Left colon (tissue), 2 donors: ENCODE measurements at places on chromosomes 4 and X.

DNA sequence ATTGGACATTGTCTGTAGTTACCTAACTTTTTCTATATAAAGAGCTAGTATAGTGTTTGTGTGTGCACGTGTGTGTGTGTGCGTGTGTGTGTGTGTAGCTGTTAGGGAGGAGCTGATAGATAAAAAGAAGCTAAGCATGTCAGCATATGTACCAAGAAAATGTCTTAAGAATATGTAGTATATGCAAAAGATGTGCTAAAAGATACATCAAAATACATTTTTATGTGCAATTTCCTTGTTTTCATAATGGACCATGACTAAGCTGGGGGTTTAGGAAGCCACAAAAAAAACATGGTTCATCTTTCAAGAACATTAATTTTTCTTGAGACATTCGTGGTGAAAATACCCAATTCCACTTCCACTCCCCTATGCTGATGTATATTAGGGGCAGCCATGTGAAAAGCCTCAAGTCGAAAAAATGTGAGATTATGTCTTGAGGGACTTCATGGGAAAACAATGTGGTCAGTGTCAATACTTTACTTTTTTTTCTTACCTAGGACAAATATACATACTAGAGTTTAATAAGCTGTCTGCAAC is 1599.7 kb downstream of the ARAP2 start:
- DNase-seq: no peak

- DNase-seq: no peak
These were observed 56.6 kb downstream of the TLL1 start for GRCh38 chr4:165929662-165930061.

DNA sequence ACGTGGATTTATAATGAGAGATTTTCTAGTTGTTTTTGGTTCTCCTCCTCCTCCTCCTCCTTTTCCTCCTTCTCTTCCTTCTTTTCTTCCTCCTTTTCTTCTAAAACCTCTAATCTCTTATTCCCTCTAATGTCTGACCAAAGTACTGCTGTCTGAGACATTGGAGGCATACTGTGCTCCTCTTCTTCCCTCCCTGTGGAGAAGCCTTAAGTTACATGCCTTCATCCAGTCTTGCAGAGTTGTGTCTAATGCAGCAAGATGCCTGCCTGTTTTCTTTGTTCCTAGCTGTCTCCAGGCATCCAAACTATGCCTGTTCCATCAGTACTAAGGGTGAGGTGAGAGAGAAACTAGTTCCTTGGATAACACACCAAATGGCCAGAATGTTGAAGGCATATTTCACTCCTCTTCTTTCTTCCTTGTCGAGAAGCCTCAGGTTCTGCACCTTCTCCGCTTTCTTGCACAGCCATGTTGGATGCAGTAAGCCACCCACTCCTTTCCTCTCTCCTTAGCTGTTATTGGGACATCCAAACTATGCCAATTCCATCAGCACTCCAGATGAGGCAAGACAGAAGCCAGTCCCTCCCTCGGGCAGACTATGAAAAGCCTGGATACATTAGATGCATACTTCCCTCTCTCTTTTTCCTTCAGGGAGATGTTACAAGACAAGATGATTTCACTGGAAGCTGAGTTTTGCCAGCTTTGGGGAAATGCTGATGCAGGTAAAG is 285.7 kb upstream of the TRAM1L1 start:
- no peak for DNase-seq

- no peak for DNase-seq
These were observed 12.5 kb downstream of the SH2D1A start for GRCh38 chrX:124358800-124359383.

- DNase-seq: no peak
These were observed 138.4 kb upstream of the HCCS start for GRCh38 chrX:10972706-10973105.

DNA sequence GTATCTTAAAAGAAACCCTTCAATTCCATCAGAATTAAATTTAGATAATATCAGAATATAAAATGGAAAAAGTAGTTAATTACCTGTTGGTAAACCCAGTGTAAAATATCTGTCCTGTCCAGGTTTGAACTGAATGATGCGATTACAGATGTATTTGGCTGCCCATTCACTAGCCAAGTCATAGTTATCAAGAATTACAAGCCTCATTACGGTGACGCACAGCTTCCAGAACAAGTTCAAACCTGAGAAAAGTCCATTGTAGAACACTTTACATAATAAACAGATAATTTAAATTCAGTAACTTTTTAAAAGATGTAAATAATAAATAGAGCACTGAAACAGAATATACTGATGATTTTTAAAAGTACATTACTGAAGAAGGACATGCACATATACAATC is 4.4 kb downstream of the GNPDA2 start:
- no peak for DNase-seq
